ENCODE measurements at places on chromosomes 2 and 18. TPM values are rescaled to one million over a fixed set of nuclear protein-coding genes. Genes with fewer than 3 reads are reported as not detected.

Gene GALNT3
- total RNA-seq, result 17.2 TPM

DNA sequence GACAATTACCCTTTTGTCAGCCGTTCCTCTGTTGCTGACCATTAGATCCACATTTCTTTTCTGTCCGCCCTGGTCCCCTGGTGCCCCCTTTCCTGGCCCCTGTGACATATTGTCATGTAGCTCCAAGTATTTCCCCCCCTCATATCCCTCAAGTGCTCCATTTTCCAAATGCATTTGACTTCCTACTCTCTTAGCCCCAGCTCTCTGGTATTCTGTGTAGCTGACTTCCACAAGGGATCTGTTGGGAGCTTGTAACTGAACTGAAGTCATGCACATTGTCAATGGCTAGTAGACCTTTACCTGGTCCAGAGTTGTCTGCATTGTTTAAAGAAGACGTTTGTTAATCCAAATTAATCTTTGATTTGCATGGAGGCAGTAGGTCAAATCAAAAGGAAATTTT, 34.8 kb downstream of the LIPG start:
- no peak for DNase-seq

- DNase-seq, result no peak
Measured at GRCh38 chr18:39624961-39625360, 2059.4 kb upstream of the CELF4 start.

Gene SCYGR4
- total RNA-seq, result not detected

Gene MERTK
- total RNA-seq, result 39.2 TPM

Gene PAX8
- 7.5 TPM for total RNA-seq

Gene EHD3
- not detected for total RNA-seq

GRCh38 chr2:10028988-10029874, 14.1 kb upstream of the KLF11 start:
- no peak for DNase-seq

Gene RAB6D
- total RNA-seq, result 0.23 TPM

Gene ZNF407
- 4.7 TPM for total RNA-seq

- DNase-seq, result no peak
Measured at GRCh38 chr2:174931724-174932123, 73.5 kb downstream of the CHN1 start.

DNA sequence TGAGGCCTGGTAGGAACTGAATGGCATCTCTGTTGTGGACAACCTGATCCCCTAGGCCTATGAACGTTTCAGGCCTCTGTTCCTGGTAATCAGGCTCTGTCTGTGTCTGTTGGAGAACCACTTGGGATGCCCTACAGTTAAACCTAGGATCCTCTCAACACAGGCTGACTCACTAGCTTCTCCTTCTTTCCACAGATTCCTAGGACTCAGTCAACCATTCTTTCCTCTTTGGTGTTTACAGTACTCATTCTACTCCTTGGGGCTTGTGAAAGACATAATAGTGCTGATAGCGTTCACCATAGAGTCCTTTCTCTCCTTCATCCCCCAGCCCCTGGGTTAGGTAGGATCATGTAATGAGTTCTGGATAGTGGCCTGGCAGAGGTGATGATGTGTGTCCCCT, 544.3 kb downstream of the METTL4 start:
- no peak for DNase-seq

DNA sequence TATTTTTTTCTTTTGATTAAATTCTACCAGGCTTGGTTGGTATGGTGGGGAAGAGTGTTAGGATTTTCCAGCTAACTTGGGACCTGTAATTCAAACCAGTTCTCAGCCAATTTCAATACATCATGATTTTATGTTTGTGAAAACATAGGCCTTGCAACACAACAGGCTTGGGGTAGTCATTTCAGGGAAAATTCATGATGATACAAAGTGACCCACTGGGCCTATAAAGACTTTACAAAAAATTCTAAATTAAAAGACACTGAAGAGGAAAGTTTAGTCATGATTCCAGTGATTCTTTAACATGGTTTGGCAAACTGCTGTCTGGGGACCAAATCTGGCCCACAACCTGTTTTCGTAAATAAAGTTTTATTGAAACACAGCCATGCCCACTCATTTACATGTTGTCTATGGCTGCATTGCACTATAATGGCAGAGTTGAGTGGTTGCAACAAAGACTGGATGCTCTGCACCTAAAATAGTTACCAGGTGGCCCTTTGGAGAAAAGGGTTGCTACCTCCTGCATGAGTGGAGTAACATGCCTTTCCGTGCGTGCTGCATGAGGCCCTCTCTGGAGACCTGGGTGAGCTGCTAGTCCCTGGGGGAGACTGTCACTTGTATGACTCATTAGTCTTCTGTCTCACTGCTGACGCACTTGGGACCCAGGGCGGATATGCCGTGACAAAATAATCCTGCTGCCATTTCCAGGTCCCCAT, 73.6 kb downstream of the NPAS2 start:
- DNase-seq, result peak; percentile 48

DNA sequence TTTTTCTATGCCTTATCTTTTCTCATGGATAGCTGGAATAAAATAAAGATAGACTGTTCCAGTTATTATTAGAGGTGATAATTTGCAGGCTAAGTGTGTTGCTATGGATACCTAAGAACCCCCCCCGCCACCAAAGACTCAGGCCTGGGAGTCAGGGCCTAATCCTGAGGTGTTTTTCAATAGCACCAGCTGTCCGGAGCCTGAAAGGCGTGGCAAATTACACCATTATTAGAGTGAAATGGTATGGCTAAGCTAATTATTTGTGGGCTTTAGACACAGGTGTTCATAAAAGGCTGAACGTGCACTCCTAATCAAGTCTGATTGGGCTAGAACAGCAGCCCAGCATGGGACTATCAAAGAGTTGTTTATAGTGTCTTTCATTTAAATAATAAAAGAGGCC, 293.2 kb upstream of the DCC start:
- DNase-seq, result no peak

DNA sequence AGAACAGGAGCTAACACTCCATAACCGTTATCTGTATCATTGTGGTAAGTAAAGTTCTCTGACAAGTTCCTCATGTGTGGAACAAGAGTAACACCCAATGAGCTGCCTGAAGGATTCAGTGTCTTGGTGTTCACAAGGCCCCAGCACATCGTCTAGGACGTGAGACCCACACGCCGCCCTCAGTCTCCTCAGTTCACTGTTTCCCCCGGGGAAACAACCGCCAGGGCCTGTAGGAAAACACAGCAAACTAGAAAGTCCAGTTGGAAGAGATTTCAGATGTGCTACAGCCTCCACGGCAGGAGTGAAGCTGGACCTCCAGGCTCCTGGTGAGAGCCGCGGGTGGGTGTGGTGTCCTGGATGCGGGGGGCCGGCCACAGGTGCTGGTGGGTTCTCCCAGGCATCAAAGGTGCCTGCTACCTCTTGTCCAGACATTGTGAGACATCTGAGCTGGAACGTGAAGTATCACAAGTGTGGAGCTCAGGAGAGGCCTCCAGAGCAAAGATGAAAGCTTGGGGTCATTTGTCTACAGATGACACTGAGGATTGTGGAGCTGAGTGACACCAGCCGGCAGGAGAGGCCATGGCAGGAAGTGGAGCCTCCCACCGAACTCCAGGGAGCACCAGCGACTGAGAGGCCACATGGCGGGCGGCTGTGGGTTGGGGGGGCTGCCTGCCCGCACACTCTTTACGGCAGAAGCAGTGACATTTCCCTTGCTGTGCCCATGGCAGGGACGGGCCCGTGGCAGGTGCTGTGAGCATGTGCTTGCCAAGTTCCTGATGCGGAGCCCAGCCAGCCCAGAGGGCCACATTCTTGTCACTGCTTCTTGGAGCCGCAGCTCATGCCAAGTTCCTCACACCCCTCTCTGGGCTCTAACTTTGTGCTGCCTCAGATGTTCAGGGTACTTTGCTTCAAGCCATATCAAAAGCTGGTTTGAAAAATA, 131.2 kb downstream of the TMEM18 start:
- no peak for DNase-seq

GRCh38 chr18:70491734-70492348, 203.0 kb downstream of the SOCS6 start:
- peak; percentile 40 for DNase-seq

DNA sequence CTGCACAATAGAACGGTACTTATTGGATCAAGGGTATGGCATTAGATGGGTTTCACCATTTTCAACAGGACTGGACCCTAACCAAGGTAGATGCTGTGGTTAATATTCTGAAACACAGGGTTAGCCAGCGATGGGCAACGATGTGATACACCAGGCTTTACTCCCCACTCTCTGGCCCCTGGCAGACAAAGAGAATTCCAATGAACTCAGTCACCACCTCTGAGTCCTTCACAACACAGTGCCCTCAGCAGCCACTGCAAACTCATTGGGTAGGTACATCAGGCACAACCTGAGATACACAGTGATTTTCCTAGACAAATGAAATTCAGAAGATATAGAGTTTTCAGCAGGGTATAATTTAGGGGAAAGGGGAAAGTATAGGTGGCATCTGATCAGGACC, 634.5 kb downstream of the ZEB2 start:
- no peak for DNase-seq

Gene C2orf66
- not detected for total RNA-seq

- no peak for DNase-seq
Measured at GRCh38 chr2:2134037-2134436, 197.0 kb downstream of the MYT1L start.

Gene MPP4
- total RNA-seq, result 0.37 TPM

Data from Caco-2 (cell line).